ENCODE measurements at places on chromosomes 11 and 22. TPM values are rescaled to one million over a fixed set of nuclear protein-coding genes. Genes with fewer than 3 reads are reported as not detected.

GRCh38 chr11:120178561-120179056, 32.2 kb upstream of the OAF start:
- H3K4me3 ChIP-seq: no peak overlapping the region
- no peak for DNase-seq
- no peaks in the 10 kb centered on the region for H3K27me3 ChIP-seq
- H3K4me1 ChIP-seq: peaks cover 22% of the 10 kb centered on the region

GRCh38 chr11:117875382-117876058, 938 bp downstream of the FXYD6 start:
- H3K27ac ChIP-seq: peak overlapping the region; percentile 69
- no peaks in the 10 kb centered on the region for H3K36me3 ChIP-seq
- H3K4me3 ChIP-seq: peak overlapping the region; percentile 58
- peak; percentile 69 for DNase-seq
- H3K4me1 ChIP-seq: peaks cover 64% of the 10 kb centered on the region

DNA sequence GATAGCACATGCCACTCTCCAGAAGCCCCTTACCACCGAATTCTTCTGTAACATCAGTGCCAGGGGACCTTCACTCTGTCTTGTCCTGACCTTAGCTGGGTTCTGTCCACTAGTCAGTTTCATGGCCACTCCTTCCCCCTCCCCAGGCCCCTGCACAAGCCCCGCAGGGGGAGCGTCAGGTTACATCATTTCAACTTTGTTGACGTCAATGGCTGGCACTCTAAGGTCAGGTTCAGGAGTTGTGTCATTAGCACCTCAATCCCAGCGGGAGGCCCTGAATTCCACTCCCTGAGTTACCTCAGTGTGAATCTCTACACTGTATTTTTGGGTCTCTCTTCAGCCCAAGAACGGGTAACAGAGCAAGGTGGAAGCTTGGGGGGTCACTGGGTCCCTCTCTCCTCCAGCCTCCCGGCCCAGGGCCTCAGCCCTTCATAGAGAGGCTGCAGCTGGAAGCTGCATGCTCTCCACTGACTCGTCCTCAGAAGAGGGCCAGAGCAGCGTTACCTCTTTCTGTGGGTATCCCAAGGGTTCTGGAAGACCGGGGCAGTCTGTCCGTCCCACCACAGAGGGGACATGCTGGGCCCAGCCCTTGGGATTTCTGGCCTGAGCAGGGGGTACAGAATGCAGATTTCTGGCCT, 10.3 kb downstream of the USH1C start:
- H3K27me3 ChIP-seq: no peaks in the 10 kb centered on the region
- no peak for DNase-seq
- no peaks in the 10 kb centered on the region for H3K4me1 ChIP-seq
- H3K36me3 ChIP-seq: peaks cover 5% of the 10 kb centered on the region
- H3K4me3 ChIP-seq: no peak overlapping the region

GRCh38 chr11:4863876-4864275, 14.9 kb upstream of the OR51S1 start:
- DNase-seq: no peak
- H3K4me1 ChIP-seq: no peaks in the 10 kb centered on the region
- no peak overlapping the region for H3K4me3 ChIP-seq
- H3K27me3 ChIP-seq: no peaks in the 10 kb centered on the region

GRCh38 chr11:116355104-116355503, 417.7 kb downstream of the BUD13 start:
- H3K4me3 ChIP-seq: no peak overlapping the region
- no peaks in the 10 kb centered on the region for H3K4me1 ChIP-seq
- H3K27ac ChIP-seq: no peak overlapping the region
- peaks cover 36% of the 10 kb centered on the region for H3K27me3 ChIP-seq

GRCh38 chr22:29310863-29311339, 4.5 kb downstream of the GAS2L1 start:
- peak; percentile 98 for DNase-seq
- H3K4me1 ChIP-seq: peaks cover 93% of the 10 kb centered on the region
- peak overlapping the region; percentile 31 for H3K4me3 ChIP-seq
- H3K36me3 ChIP-seq: no peaks in the 10 kb centered on the region
- H3K27me3 ChIP-seq: peaks cover 40% of the 10 kb centered on the region

DNA sequence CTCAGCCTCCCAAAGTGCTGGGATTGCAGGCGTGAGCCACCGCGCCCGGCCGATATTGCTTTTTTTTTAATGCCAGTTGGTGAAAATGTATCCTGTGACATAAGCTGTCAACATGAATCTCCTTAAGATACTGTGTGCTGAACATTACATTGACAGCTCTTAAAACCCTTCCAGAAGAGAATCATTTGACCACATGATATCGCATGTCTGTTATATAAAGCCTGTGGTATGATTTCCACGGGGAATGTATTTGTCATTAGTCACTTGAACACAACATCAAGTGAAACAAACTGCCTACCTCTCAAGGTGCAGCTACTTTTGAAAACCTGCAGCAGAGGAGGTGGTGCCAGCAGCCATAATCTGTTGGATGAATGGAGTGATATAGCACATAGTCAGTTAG, 67.0 kb downstream of the BCL2L13 start:
- no peak overlapping the region for H3K27ac ChIP-seq
- H3K4me1 ChIP-seq: peaks cover 17% of the 10 kb centered on the region
- H3K4me3 ChIP-seq: no peak overlapping the region
- no peaks in the 10 kb centered on the region for H3K27me3 ChIP-seq

- DNase-seq: no peak
- H3K27me3 ChIP-seq: no peaks in the 10 kb centered on the region
- H3K27ac ChIP-seq: no peak overlapping the region
- H3K4me1 ChIP-seq: no peaks in the 10 kb centered on the region
- no peak overlapping the region for H3K4me3 ChIP-seq
These were observed 21.6 kb downstream of the P2RY2 start for GRCh38 chr11:73239571-73240189.

- no peak overlapping the region for H3K4me3 ChIP-seq
- peaks cover 70% of the 10 kb centered on the region for H3K36me3 ChIP-seq
- no peak for DNase-seq
- no peak overlapping the region for H3K27ac ChIP-seq
- no peaks in the 10 kb centered on the region for H3K27me3 ChIP-seq
- H3K4me1 ChIP-seq: peaks cover 82% of the 10 kb centered on the region
These were observed 4.0 kb downstream of the RPL3 start for GRCh38 chr22:39315389-39315788.

DNA sequence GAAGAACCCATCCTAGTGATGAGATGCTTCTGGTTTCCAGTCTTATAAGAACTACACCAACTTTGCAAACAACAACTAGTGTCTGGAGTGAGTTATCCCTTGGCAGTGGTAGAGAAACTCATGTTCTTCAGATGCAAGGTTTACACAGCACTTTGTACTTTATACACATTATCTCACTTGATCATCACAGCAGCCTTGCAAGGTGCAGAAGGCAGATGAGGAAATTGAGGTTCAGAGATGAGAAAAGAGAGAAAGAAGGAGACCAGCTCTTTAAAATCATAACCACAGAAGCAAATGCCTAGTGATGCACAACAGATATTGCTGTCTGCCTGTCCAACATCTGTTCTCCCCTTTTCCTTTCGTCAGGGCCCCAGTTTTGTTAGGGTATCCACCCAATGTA, 16.7 kb upstream of the CD44 start:
- H3K27ac ChIP-seq: no peak overlapping the region
- H3K4me3 ChIP-seq: no peak overlapping the region
- H3K36me3 ChIP-seq: no peaks in the 10 kb centered on the region

DNA sequence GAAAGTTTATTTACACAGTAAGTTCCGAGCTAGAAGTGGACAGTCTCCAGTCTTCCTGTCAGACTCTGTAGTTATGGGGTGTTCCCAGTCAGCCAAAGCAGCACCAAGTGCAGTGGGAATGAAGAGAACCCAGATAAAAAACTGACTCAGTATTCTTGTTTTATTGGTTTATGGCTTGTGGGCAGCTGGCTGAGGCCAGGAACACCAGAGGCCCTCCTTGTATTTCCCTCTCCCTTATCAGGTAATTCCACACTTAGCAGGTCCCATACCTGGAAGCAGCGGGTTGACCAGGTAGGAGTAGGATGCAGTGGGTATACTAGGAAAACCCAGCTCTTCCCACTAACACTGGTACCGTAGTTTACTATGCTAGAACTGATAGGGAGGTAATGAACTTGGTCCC, 3.5 kb upstream of the BACE1-AS start:
- no peak for DNase-seq
- no peak overlapping the region for H3K27ac ChIP-seq
- H3K27me3 ChIP-seq: no peaks in the 10 kb centered on the region

- H3K27me3 ChIP-seq: no peaks in the 10 kb centered on the region
- H3K27ac ChIP-seq: no peak overlapping the region
- no peak for DNase-seq
- H3K36me3 ChIP-seq: no peaks in the 10 kb centered on the region
These were observed 26.6 kb downstream of the DKK3 start for GRCh38 chr11:11981840-11982239.

- peaks cover 39% of the 10 kb centered on the region for H3K27me3 ChIP-seq
- no peak overlapping the region for H3K4me3 ChIP-seq
- no peak overlapping the region for H3K27ac ChIP-seq
- H3K4me1 ChIP-seq: peaks cover 19% of the 10 kb centered on the region
These were observed 16.9 kb upstream of the CLMP start for GRCh38 chr11:123211981-123212380.

DNA sequence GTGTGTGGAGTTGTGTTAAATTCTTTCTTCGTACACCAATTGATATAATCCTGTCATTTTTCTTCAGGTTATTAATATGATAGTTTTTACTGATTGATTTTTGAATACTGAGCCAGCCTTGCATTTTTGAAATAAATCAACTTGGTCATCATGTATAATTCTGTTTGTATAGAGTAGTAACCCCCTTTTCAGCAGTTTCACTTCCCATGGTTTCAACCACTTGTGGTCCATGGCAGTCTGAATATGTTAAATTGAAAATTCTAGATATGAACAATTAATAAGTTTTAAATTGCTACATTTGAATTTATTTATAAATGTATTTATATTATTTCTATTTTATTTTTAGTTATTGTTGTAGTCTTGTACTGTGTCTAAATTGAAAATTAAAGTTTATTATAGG, 32.6 kb downstream of the MS4A6A start:
- no peak for DNase-seq
- no peak overlapping the region for H3K4me3 ChIP-seq
- H3K27ac ChIP-seq: no peak overlapping the region
- H3K4me1 ChIP-seq: no peaks in the 10 kb centered on the region
- H3K27me3 ChIP-seq: no peaks in the 10 kb centered on the region

DNA sequence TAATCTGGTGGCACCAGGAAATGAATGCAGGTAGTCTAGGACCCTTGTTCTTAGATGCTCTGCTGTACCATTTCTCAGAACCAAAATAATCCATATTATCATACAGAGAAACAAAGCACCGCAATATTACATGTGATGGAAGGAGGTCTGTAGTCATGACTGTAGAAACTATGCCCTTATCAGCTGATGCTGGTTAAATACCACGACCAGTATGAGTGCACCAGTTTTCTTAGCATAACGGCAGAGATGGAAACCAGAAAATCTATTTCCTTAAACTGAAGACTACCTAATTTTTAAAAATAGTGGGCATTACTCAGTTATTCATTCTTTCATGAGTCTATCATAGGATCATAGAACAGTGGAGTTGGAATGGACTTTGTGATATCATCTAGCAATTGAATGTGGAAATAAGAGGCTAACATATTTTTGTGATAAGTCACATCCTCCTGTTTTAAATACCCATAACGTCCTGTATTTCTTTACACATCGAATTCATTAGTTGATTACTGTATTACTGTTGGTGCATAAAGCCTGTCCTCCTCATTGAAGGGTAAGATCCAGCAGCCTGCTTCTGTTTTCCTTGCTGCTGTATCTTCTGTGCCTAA, 15.1 kb downstream of the JHY start:
- H3K27me3 ChIP-seq: no peaks in the 10 kb centered on the region
- H3K27ac ChIP-seq: no peak overlapping the region
- no peak overlapping the region for H3K4me3 ChIP-seq
- DNase-seq: no peak
- H3K36me3 ChIP-seq: no peaks in the 10 kb centered on the region

The STT3A gene
- total RNA-seq: 19.4 TPM

The IGSF9B gene
- 22.3 TPM for total RNA-seq

The RHOD gene
- total RNA-seq: 38.5 TPM

The OR52E2 gene
- not detected for total RNA-seq

The C11orf97 gene
- not detected for total RNA-seq

The NCAPD3 gene
- 13.9 TPM for total RNA-seq

The NPTXR gene
- 1.2 TPM for total RNA-seq

The OR2AG1 gene
- not detected for total RNA-seq

The CAT gene
- 75.3 TPM for total RNA-seq
